ENCODE measurements at places on chromosomes 3 and 15. TPM values are rescaled to one million over a fixed set of nuclear protein-coding genes. Genes with fewer than 3 reads are reported as not detected.

The MASP1 gene
- 8.5 TPM for total RNA-seq

The OSTN gene
- 8.3 TPM for total RNA-seq

The FAM227B gene
- 16.6 TPM for total RNA-seq

The USP50 gene
- 1.4 TPM for total RNA-seq

The CHP1 gene
- total RNA-seq: 61.0 TPM
